Activated T-helper 1 cell treated with anti-CD3 and anti-CD28 coated beads, Interleukin-12 subunit alpha, Interleukin-12 subunit beta, Interleukin-2, Interleukin-4 antibody, amounts not matched to agents 30 ng/mL and 10 ng/mL and 1 ng/mL, durations not matched to agents 14 hours and 24 hours and 36 hours (primary cell): ENCODE measurements at places on chromosomes 4 and X. TPM values are rescaled to one million over a fixed set of nuclear protein-coding genes. Genes with fewer than 3 reads are reported as not detected.

DNA sequence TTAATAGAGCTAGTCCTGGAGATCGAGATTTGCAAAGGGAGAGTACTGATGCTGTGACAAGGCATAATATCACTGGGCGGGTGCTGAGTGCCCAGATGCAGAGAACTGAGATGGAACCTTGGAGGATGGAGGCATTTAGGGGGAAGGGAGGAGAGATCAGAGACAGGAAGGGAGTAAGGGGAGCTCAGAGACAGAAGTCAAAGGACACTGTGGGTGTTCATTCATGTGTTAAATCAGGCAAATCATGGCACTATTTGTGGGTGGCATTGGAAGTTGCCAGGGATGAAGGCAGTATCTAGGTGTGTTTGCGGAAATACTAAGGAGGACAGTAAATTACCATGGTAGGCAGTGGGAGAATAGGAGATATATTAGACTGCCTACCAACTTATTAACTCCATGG is 135.0 kb downstream of the RBM46 start:
- no peak for DNase-seq

- DNase-seq = no peak
Measured at GRCh38 chr4:8147231-8147970, 11.2 kb downstream of the ABLIM2 start.

DNA sequence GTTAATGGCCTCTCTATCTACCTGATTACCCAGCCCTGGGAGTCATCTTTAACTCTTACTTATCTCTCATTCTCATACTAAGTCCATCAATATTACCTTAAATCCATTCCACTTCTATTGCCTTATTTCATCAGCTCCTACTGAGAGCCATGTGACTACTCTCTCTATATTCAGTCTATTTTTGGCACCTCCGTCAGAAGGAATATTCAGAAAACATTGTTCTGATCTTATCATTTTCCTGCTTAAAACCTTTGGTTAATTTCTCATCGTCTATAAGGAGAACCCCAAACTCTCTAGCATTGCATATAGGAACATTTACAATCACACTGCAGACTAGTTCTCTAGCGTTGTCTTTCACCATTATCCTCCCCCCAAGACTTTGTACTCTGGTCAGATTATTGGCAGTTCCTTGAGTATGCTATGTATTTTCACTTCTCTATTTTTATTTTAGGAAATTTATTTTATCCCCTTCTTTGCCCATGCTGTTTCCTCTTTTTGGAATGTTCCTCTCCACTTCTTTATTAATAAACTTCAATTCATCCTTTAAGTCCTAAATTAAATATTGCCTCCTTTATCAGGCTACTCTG is 13.7 kb upstream of the AMMECR1 start:
- no peak for DNase-seq

DNA sequence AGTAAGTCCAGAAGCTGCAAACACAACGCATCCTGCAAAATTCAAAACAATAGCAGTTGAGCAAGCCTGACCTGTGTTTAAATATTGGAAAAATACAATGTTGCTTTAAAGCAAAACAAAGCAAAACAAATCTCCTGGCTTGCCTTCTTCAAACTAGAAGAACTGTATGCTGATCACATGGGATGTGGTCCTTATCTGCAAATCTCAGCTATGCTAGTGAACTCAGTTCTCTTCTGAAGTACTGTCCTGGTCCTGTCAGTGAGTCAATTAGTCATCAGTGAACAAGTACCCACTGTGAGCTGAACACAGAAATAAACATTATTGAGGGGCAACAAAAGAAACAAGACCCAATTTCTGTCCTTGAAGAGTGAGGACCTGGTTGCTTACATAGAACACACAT is 522.5 kb downstream of the SMARCA1 start:
- no peak for DNase-seq

DNA sequence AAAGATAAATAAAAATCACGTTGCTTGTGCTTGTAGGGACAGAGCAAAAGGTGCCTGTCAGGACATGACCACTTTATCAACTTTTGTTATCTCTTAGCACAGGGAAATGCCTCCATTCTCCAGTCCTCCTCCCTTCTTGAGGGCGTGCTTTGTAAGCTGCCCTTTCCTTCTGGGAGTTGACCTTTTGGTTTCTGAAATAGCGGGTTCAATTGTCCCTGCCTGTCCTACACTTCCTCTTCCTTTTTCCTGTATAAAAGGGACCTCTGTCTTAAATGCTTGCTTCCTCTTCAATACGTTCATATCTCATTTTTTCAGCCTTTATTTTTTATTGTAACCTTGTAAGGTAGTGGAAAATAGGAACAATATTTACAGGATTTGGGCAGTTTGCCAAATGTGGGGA is 153.5 kb downstream of the SH3BGRL start:
- no peak for DNase-seq

The TAF7L gene
- 0.10 and 0.36 TPM in 2 replicates for total RNA-seq

DNA sequence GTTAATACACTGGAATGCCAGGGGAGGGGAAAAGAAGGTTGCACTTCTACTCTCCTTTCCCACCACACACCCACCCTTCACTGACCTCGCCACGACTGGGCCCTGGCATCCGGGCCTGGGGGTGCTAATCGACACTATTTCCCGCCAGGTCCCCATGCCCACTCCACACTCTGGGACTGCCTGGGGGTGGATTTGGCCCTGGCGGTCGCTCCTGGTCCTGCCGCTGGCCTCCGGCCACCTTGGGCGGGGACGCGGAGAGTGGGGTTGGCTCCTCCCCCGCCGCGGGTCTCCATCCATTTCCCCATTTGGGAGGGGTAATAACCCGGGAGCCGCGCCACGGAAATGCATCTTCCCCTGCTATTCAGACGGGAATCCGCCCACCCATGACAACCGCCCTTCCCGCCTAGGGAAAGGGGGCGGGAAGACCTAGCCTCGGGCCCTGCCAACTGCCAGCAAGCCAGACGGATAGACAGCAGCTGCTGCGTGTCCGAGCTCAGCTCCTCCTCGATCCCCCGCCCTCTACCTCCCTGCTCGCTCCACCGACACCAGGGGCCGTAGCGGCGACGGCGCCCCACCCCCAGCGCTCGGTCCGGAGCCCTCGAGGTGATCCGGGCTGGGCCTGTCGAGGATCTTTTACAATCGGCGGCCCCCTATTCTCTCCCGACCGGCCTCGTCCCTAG is 78.1 kb downstream of the RLIM start:
- peak; percentile 7 for DNase-seq
